ENCODE measurements at places on chromosomes 5 and 9. TPM values are rescaled to one million over a fixed set of nuclear protein-coding genes. Genes with fewer than 3 reads are reported as not detected.

B4GALT1 gene
- 37.1 TPM for polyA plus RNA-seq

UBQLN1 gene
- 52.0 TPM for polyA plus RNA-seq

RAI14 gene
- 6.0 TPM for polyA plus RNA-seq

TAF11L7 gene
- not detected for polyA plus RNA-seq

CCNI2 gene
- polyA plus RNA-seq, result 2.5 TPM

LMNB1 gene
- 27.2 TPM for polyA plus RNA-seq

MLANA gene
- 0.09 TPM for polyA plus RNA-seq

BAAT gene
- polyA plus RNA-seq, result 0.11 TPM

GARIN3 gene
- not detected for polyA plus RNA-seq

IFT74 gene
- 16.3 TPM for polyA plus RNA-seq

CYSRT1 gene
- polyA plus RNA-seq, result 2.8 TPM

Data from thymus (tissue), 14 donors.